ENCODE measurements at places on chromosomes 5 and 9. TPM values are rescaled to one million over a fixed set of nuclear protein-coding genes. Genes with fewer than 3 reads are reported as not detected.
A peak's percentile ranks its signal among the peaks of the same experiment; 100 is the strongest.

Gene SLC36A2
- total RNA-seq: not detected

Gene LRSAM1
- 30.5 TPM for total RNA-seq

Gene PGM5
- not detected for total RNA-seq

Gene PIP5K1B
- 2.5 TPM for total RNA-seq

Gene MEIKIN
- total RNA-seq: 0.19 TPM

Gene MAMDC2
- not detected for total RNA-seq

Gene GPR151
- total RNA-seq: not detected

Gene CAMK4
- 56.1 TPM for total RNA-seq

DNA sequence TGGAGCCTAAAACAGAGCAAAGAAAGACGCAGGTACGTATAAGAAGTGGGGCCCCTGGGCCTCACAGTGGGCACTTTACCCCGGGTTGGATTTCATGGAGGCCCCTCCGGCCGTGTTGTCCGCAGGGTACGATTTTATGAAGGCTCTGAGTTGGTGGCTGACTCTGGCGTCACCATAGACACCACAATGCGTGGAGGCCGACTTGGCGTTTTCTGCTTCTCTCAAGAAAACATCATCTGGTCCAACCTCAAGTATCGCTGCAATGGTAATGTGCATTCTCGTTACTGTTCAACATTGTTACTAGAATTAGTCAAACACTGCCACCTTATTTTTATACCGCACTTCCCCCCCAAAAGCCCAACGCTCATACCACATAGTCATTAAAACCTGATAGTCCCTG is 47.1 kb downstream of the THBS4 start:
- no peak for DNase-seq

DNA sequence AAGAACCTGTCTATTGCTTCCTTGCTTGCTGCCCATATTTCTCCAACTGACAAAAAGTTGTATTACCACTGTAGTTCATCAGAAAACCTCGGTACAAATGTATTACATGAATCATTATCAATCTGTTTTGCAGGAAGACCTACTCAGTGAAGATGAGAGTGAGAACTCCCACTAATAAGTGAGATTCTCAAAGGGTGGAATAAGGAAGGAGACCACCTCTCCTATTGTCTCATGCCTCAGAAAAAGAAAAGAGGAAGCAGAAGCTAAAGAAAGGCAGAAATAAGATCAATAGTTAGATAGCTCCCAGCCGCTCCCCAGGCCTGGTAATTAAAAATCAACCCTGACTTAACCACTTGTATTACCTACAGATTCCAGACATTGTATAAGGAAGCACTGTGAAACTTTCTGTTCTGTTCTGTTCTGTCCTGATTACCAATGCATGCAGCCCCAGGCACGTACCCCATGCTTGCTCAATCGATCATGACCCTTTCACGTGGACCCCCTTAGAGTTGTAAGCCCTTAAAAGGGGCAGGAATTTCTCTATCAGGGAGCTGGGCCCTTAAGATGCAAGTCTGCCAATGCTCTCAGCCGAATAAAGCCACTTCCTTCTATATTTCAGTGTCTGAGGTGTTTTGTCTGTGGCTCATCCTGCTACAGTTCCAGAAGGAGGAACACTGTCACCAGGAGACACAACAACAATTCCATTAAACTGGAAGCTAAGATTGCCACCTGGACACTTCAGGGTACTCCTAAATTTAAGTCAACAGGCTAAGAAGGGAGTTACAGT is 152.5 kb upstream of the COX7C start:
- no peak for DNase-seq

GRCh38 chr5:15571618-15572017 is 71.6 kb downstream of the FBXL7 start:
- no peak for DNase-seq

GRCh38 chr5:1390861-1391600 is 46.1 kb upstream of the CLPTM1L start:
- no peak for DNase-seq

DNA sequence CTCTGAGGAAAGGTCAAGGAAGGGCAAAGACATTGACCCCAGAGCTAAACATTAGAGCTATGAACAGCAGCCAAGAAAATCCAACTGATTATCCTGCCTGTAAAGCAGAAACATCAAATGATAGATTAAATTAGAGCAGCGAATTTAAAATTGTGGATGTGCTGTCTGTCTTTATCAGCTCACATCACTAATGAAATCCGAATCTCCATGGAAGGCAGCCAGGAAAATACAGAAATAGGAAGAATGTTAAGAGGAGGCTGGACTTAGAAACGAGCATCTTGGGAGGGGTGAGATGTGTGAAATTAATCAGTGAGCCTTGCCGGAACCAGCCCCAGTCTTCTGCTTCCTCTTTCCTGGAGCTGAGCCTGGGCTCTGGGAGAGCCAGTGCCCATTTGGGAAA is 191.0 kb downstream of the PJA2 start:
- no peak for DNase-seq

DNA sequence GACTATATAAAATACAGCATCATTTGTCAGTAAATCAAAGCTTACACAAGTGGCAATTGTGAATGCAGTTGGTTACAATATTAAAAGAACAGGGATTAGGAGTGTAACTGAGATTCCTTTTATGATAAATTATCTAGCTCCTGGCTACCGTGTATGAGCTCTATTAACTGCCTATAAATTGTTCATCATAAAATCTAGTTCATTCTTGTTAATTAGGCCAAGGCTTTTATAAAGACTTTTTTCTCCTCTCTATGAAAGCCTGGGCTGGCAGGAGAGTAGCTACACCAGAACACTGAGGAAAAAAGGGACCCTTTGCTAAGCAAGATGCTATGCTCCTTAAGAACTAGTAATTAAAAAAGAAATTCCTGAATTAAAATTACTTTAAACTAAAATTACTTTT is 132.4 kb upstream of the MEF2C start:
- no peak for DNase-seq

DNA sequence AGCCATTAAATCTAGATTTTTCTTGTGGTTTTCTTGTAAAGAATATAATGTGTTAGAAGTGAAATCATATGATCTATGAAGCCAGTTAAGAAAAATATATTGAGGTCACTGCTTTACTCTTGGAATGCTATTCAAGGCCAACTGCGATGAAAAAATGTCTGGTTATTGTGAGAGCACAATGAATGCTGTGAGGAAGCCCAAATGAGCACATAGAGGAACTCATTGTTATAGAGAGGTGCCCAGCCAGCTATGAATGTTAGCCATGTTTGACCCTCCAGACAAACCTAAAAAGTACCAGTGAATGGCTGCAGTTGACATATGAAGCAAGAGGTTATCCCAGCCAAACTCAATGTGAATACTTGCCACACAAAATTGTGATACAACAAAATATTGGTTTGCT is 359.8 kb upstream of the FAM174A start:
- DNase-seq: no peak

DNA sequence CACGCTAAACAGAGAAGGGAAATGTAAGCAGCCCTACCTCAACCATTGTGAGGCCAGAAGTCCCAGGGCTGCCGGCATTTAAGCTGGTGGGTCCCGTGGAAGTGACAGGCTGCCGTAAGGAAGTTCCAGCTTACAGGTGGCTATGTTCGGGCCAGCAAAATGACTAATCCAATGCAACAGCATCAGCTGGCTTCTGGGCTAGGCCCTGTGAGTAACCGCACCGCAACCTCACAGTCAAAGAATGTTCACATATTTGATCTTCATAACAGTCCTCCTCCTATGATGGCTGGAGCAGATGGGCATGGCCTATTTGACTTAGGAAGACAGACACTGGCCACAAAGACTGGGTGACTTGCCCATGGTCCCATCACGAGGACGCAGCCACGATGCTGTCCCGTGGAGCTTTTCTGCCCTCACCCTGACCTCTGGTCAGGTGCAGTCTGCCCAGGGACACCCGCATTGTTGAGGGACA is 88.2 kb downstream of the LIFR start:
- DNase-seq: no peak

DNA sequence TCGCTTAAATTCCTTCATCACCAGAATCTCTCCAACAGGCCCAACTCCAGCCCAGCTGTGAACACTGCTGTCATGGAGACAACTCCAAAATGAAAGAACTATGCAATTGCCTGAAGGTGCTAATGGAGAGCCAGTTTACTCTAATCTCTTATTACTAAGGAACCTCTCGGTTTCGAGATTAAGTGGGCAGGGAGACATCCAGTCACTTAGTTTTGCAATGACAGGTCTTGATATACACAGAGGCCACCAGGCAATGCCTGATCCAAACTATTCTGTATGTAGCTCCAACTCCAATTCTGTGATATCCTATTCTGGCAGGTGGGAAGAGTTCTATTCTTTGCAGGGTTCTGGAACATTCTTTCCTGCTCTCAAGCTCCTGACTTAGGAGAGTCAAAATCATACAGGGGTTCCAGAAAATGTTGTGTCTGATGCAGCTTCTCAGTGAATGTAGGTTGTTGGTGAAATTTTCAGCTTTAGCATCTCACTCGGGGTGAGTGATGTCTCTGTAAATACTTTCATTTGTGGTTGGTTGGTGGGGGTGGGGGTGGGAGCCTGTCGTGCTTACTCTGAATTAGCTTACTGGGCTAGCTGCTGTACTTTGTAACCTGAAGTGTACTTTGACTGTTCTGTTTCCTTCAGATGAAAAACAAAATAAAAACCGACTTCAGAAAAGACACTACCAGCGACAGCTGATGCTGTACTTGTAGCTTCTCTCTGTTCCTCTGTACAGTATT is 170.9 kb downstream of the PALM2AKAP2 start:
- DNase-seq: peak; percentile 51

GRCh38 chr9:129781131-129781530 is 21.9 kb upstream of the TOR1B start:
- no peak for DNase-seq

- no peak for DNase-seq
Observed at GRCh38 chr5:153981905-153982605, 56.7 kb downstream of the FAM114A2 start.

DNA sequence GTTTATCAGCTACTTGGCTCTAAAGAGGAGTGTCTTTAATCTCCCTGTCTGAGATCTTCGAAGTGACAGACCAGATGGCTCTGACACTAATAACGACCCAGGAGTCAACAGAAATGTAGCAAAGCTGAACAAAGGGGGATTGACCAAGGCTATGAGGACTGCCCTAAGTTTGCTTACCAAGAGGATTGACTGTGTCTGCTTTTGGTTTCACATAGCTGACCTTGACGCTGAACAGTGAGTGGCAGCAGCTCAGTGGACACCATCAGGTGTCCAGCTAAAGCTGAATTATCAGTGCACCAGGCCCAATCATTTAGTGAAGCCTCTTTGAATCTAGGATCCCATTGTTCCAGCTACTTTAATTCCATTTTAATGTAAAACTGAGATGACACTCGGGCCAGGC is 262.6 kb downstream of the COX7C start:
- DNase-seq: no peak

GRCh38 chr5:127935398-127935797 is 148.2 kb upstream of the SLC12A2 start:
- no peak for DNase-seq

DNA sequence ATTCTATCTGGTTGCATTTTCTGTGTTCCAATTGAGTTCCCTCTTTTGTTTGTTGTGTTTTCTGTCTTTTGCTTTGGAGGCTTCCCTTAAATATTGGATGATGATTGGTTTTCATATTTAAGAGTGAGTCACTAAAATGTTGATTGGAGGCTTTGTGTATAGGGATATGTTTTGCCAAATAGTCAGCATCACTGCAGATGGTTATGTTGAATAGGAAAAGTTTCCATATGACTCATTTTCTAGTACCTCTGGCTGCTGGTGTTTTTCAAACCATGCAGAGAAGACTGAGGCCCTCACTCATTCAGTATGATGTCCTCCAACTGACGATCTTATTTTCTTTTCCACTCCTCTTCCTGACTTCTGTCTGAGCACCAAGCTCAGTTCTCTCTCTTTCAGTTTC is 1290.0 kb downstream of the EFNA5 start:
- no peak for DNase-seq
